ENCODE measurements at places on chromosomes 6 and 20. TPM values are rescaled to one million over a fixed set of nuclear protein-coding genes. Genes with fewer than 3 reads are reported as not detected.

The OOEP gene
- not detected for total RNA-seq

DNA sequence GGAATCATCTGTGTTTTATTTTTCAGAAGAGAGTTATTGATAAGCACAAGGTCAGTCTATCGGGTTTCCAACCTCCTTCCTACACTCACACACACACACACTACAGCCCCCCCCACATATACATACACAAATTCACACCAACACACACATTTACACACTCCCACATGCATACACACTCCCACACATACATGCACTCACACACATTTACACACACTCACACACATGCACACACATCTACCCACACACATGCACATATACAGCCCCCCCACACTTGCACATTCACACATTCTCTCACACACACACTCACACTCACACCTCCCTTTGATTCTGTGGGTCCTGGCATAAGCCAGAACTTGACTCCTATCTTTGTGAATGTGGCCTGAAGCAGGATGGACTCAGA, 34.5 kb upstream of the PAX1 start:
- DNase-seq = no peak

The KLHDC3 gene
- 52.3 TPM for total RNA-seq

GRCh38 chr20:10319855-10320254, 101.2 kb downstream of the SNAP25 start:
- DNase-seq = no peak

DNA sequence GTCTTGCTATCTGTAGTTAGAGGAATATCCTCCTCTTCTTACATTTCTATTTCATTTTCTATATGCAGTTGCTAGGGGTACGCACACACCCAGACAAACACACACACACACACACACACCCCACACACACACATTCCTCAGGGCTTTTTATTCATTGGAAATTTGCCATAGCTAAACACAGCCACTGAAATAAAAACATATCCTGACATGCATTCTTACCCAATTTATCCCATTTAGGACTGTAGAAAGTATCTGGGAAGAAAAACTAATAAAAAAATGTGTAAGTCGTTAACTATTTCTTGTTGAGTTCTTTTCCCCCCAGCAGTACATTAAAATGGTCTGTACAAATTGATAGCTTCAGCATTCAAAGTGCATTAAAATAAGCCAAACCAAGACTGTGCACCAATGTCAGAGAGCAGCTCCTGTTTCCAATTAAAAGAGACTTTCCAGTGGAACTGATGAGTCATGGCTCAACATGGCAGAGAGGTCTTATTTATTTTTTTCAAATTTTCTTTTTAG, 357.9 kb upstream of the AGPAT4 start:
- DNase-seq = no peak

Data from activated CD4-positive, alpha-beta memory T cell treated with anti-CD3 and anti-CD28 coated beads for 36 hours (primary cell).